ENCODE measurements at places on chromosomes 3 and 15.

- DNase-seq, result no peak
These were observed 10.9 kb downstream of the ZBTB47 start for GRCh38 chr3:42664438-42664803.

- no peak for DNase-seq
These were observed 64.0 kb upstream of the TTBK2 start for GRCh38 chr15:42984493-42985034.

- DNase-seq, result no peak
These were observed 325.8 kb downstream of the KCNH8 start for GRCh38 chr3:19473971-19474580.

GRCh38 chr3:160475153-160475552 is 25.6 kb upstream of the TRIM59 start:
- no peak for DNase-seq

DNA sequence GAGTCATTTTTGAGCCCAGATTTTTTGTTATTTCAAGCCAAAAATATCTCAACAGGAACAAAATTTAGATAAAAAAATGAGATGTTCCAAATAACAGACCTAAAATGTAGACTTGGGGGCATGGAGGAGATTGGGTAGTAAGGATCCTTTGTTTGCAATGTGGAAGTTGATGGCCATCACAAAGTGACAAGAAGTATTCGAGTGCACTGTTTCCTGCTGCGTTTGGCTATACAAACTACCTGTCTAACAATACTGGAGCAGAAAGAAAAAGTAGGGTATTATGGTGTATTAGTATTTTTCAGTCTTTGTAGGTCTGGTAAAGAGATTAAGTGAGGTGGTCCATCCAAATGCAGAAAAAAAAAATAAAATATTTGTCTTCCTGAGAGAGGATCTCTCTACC is 284.2 kb downstream of the C3orf38 start:
- no peak for DNase-seq

GRCh38 chr3:190266913-190267290 is 55.3 kb downstream of the CLDN1 start:
- no peak for DNase-seq
